Kidney epithelial cell (primary cell): ENCODE measurements at places on chromosomes 16 and 17.

GRCh38 chr17:57557834-57558681 is 187.0 kb downstream of the CCDC182 start:
- DNase-seq: peak; percentile 82

- DNase-seq: peak; percentile 9
Measured at GRCh38 chr17:4074831-4075495, 67.9 kb downstream of the ZZEF1 start.

- no peak for DNase-seq
Measured at GRCh38 chr16:87062569-87063442, 254.4 kb downstream of the C16orf95 start.

DNA sequence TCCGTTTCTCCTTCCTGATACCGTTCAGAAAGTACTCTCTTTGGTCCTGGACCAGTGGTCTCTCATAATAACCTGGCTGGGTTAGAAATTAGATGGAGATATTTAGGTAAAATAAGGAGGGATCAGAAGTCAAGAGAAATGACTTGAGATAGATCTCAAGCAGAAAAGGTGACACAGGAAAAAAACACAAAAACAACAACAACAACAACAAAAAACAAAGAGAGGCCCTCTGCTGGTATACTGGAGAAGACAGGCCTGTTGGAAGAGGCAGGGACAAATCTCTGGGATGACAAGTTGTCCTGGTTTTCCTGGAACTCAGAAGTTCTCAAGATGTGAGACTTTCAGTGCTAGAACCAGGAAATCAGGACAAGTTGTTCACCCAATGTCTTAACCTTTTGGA is 430.5 kb downstream of the SHISA9 start:
- DNase-seq: no peak

DNA sequence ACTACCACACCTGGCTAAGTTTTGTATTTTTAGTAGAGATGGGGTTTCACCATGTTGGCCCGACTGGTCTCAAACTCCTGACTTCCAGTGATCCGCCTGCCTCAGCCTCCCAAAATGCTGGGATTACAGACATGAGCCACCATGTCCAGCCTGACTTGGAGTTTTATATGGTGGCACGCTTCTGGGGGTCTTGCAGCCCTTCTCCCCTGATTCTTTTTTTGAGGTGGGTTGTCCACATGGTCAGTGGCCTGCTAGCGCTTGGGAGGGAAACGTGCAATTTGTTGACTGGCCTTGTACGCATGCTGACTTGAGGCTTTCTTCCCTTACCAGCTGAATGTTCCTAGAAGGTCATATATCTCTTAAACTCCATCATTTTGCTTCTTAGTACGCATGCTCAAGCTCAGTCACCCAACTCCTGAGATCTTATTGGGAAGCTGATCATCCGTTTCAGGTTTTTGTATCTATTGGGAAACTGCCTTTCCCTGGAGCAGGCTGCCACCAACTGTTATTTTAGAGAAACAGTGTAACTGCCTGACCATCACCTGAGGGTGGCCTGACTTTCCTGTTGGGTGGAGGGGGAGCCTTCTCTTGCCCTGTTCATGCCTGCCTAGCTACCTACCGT is 13.7 kb upstream of the LDHD start:
- DNase-seq: no peak

DNA sequence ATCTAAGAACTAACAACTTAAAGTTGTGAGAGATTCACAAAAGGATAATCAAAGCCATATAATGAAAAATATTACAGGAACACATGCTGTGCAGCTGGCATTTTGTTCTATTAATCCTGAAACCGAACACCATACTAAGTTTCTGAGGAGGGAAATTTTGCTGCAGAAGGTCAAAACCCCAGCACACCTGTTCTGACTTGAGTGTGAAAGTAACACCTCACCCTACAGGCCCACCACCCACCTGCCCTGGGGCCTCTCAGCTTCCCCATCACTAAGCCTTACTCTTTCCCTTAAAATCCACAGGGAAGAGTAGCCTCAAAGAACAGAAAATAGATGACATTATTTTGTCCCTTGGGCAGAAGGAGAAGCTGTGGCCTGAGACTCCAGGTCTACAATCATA is 44.8 kb downstream of the STAT5A start:
- DNase-seq: no peak

- DNase-seq: no peak
Measured at GRCh38 chr16:30051518-30051917, 14.0 kb upstream of the ALDOA start.

DNA sequence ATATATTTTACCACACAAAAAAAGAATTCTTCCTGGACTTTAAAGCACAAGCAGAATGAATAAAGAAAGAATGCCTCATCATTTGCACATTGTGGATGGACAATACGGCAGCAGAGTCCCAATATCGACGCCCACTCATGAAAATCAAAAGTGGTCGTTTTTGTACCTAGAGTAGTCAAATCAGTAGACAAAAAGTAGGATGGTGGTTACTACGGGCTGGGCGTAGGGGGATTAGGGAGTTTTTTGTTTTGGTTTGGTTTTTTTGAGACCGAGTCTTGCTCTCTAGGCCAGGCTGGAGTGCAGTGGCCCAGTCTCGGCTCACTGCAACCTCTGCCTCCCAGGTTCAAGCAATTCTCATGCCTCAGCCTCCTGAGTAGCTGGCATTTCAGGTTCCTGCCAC is 8.6 kb upstream of the CENPV start:
- no peak for DNase-seq

GRCh38 chr17:20279631-20280030 is 187.7 kb downstream of the LGALS9B start:
- no peak for DNase-seq

DNA sequence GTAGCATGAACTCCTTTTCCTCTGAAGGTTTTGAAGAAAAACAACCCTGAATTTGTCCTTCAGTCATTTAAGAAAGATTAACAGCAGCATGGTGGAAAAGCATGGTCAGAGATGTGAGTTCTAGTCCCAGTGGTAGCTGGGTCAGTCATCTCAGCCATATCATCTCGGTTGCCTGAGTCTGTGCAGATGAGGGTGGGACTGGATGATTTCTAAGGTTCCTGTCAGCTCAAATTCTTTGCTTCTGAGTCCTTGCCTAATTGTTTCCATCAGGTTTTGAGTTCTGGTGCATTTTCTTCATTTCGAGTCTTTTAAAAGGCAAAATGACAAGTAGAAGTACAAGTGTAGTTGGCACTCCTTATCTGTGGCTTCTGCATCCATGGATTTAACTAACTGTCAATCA is 63.9 kb downstream of the TNRC6C start:
- DNase-seq: no peak

DNA sequence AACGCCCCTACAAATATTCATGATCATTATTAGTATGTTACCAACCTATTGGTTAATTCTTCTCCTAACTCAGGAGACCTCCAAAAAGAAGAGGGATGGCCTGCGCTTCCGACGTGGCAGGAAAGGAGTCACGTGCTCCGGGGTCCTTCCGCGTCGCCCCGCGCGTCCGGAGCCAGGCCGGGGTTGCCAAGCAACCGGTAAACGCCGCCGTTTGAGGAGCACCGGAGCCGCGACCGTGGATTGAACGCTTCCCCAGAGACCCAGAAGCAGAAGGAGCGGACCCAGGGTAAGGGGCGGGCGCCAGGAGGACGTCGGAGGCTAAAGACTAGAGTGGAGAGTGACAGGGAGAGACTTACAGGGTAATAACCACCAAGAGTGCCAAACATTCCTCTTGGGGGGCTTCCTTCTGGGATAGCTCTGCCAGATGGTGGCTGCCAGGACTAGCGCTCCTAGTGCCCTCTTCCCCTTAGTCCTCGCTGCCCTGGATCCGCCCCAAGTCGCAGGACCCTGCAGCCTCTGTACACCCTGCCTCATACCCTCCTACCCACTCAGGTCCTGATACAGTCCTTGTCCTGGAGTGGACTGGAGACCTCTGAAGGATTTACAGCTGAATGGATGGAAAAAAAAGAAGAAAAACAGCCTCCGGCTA is at the start of gene DNAI2:
TSS of gene DNAI2 (plus strand) at position 175 of the 649 bp plus-strand sequence. CDS start 7,584 bp downstream, outside the sequence.
- no peak for DNase-seq

- no peak for DNase-seq
Measured at GRCh38 chr16:13453938-13454553, 465.9 kb upstream of the ERCC4 start.

DNA sequence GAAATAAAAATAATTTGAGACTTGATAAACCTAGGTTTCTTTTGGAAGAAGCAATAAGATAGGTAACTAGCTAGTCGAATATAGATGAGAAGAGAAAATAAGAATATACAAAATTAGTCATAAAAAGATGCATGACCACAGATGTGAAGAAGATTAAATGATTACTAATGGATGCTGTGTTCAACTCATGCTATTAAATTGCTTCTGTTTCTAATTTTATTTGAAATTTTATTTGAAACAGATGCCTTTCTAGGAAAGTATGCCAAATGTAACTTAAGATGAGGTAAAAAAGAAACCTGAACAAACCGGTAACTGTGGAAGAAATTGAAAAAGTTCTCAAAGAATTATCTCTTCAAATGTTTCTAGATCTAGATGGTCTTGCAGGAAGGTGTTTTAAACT is 91.6 kb downstream of the OR1D5 start:
- no peak for DNase-seq

DNA sequence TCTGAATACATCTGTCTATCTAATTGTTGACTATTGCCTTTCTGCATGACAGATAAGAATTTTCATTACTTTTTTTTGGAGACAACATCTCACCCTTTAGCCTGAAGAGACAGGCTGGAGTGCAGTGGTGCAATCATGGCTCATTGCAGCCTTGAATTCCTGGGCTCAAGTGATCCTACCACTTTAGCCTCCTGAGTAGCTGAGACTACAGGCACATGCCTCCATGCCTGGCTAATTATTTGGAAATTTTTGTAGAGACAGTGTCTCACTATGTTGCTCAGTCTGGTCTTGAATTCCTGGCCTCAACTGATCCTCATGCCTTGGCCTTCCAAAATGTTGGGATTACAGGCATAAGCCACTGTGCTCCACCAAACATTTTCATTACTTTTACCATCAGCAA is 99.8 kb upstream of the ELAC2 start:
- no peak for DNase-seq

DNA sequence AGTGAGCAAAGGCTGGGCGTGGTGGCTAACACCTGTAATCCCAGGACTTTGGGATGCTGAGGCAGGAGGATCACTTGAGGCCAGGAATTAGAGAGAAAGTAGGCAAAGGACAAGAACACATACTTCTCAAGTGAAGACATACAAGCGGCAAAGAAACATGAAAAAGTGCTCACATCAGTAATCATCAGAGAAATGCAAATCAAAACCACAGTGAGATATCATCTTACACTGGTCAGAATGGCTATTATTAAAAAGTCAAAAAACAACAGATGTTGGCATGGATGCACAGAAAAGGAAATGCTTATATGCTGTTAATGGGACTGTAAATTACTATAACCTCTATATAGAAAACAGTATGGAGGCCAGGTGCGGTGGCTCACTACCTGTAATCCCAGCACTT is 12.2 kb upstream of the SLX4 start:
- DNase-seq: no peak

DNA sequence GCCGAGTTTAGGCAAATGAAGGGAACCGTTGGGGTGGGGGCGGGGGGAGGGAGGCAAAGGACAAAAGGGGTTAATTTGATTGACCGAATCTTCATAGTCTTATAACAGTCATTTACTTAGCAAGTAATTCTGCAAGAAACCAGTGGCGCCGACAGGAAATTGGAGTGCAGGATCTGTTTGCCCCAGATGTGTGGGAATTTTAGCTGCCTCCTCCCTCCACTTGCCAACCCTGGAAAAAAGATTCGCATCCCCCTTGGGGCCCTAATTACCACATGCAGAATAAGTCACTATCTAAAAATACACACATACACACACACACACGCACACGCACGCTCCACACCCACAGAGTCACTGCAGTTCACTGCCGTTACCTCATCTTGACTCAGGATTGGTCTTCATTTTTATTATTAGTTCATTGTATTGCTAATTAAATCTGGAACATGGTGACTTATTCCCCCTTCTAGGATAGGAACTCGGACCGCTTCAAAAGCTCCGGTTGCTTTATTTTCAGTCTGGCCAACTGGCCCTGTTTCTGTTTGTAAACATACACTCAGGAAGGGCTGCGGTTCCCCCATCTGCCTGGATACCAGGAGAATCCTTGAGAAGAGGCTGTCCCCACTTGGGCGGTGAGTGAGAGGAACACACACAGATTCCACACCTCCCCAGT is 241.6 kb upstream of the SALL1 start:
- DNase-seq: no peak
